ENCODE measurements at places on chromosomes 13 and 19. TPM values are rescaled to one million over a fixed set of nuclear protein-coding genes. Genes with fewer than 3 reads are reported as not detected.

- no peak for DNase-seq
Observed at GRCh38 chr13:100100115-100100879, 11.4 kb downstream of the PCCA start.

DNA sequence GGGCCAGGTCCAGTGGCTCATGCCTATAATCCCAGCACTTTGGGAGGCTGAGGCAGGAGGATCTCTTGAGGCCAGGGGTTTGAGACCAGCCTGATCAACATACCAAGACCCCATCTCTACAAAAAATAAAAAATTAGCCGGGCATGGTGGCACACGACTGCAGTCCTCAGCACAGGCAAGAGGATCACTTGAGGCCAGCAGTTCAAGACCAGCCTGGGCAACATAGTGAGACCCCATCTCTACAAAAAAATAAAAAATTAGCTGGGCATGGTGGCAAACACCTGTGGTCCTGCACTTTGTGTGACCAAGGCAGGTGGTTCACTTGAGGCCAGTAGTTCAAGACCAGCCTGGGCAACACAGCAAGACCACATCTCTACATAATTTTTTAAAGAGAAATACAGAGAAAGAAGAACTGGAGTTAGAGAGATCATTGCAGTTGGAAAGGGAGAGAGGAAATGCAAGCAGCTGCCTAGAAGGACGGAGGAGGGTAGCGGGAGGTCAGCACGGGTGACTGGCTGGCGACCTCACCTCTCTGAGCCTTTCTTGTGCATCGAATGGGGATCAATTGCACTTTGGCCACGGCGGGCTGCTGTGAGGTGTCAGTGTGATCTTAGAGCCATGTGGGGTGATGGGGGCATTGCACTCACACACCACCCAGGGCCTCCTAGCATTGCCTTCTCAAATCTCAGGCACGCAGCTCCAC is 13.9 kb downstream of the BCAM start:
- DNase-seq: no peak

DNA sequence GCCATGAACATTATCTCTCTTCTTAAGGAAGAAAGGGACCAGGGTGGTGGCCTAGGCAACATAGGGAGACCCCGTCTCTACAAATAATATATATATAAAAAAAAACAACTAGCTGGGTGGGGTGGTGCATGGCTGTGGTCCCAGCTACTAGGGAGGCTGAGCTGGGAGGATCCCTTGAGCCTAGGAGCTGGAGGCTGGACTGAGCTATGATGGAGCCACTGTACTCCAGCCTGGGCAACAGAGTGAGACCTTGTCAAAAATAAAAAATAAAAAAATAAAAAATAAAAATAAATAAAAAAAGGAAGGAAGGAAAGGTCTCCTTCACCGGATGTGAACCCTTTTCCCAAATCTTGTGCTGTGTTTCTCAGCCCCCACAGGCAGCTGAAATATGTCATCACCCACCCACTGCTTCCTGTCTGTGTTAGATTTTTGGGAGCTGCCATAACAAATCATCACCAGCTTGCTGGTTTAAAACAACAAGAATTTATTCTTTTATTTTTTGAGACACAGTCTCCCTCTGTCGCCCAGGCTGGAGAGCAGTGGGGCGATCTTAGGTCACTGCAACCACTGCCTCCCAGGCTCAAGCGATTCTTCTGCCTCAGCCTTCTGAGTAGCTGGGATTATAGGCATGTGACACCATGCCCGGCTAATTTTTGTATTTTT is 9.5 kb upstream of the TSPAN16 start:
- DNase-seq: no peak

- DNase-seq: no peak
Observed at GRCh38 chr19:42512743-42513304, 15.5 kb downstream of the CEACAM1 start.

DNA sequence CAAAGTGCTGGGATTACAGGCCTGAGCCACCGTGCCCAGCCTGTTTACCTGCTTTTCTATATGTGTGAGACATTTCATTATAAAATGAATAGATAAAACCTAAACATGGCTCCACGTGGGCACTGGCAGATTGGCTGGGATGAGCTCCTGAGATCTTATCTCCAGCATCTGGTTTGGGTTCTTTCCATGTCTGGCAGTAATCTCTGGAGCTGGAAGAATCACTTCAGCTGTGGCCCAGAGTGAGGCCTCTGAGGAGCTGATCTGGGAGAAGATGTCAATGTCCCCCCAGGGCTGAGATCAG is 5.5 kb upstream of the SULT2A1 start:
- DNase-seq: no peak

- no peak for DNase-seq
Observed at GRCh38 chr19:2254064-2254872, 1.9 kb downstream of the JSRP1 start.

DNA sequence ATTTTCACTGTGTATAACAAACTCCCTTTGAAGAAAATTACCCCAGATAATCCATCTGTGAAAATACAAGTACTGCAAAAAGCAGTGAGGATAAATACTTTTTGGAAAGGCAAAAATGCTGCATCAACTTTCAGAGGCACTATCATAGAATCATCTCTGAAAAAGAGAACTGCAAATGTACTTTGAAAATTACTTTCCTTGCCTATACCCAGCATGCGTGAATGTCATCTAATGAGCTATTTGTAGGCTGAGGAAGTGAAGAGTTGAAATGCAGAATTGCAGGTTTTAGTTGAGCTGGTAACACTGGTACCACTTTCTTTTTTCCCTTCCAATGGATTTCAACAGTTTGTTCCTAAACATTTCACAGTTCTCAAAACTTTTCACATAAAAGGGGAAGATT is 196.7 kb downstream of the TBC1D4 start:
- no peak for DNase-seq

DNA sequence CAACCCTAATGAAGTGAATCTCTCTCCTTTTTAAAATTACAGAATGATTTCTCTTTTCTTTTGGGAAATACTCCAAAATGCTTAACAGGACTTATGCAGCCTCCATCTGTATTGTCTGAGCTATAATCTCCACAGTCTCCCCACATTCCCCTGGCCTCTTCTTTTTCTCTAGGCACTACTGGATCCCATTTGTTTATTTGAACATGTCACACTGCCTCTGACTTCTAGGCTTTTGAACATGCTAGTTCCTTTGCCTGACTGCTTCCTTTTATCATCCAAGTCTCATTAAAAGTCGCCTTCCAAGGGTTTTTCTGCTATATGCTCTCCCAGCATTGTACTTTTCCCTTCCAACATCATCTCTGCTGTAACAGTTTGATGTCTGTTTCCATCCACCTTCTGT is 548.7 kb downstream of the PCDH9 start:
- DNase-seq: no peak

DNA sequence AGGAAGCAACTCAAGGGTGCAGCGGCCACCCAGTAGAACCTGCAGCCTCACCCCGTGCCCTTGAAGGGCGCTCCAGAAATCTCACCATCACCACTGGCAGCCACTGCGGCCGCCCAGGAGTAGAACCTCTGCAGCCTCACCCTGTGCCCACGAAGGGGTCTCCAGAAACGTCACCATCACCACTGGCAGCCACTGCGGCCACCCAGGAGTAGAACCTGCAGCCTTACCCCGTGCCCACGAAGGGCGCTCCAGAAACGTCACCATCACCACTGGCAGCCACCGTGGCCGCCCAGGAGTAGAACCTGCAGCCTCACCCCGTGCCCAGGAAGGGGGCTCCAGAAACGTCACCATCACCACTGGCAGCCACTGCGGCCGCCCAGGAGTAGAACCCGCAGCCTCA is 336.0 kb downstream of the TEX29 start:
- DNase-seq: no peak

GRCh38 chr13:50326811-50327210 is 311.6 kb downstream of the KCNRG start:
- DNase-seq: no peak

GRCh38 chr13:103618151-103618550 is 551.9 kb upstream of the SLC10A2 start:
- no peak for DNase-seq

- DNase-seq: no peak
Observed at GRCh38 chr13:78393286-78394142, 209.8 kb downstream of the POU4F1 start.

GRCh38 chr19:8115805-8116396 is 33.5 kb downstream of the FBN3 start:
- no peak for DNase-seq

The ANGPTL4 gene
- 0.19 TPM for total RNA-seq

All from T-cell (primary cell).